ENCODE measurements at places on chromosomes 4 and X.
A peak's percentile ranks its signal among the peaks of the same experiment; 100 is the strongest.

DNA sequence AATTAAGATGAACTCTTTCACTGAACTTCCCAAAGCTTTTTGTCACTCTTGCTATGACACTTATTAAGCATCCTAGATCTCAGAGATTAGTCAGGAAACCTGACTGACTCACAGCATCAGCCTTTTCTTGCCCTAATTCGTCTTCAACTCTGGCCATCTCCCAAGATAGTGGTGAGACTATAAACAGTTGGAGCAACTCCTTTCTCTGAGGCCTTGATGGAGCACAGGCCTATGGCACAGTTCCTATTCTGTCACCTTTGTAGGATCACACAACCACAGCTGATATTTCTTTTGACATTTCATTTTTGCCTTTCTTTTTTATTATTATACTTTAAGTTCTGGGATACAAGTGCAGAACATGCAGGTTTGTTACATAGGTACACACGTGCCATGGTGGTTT, 217.6 kb downstream of the PRR32 start:
- DNase-seq: no peak

GRCh38 chrX:110359273-110359672, 625 bp downstream of the RTL9 start:
- DNase-seq: no peak

- no peak for DNase-seq
Measured at GRCh38 chr4:190014771-190015537, 12.1 kb downstream of the FRG2 start.

DNA sequence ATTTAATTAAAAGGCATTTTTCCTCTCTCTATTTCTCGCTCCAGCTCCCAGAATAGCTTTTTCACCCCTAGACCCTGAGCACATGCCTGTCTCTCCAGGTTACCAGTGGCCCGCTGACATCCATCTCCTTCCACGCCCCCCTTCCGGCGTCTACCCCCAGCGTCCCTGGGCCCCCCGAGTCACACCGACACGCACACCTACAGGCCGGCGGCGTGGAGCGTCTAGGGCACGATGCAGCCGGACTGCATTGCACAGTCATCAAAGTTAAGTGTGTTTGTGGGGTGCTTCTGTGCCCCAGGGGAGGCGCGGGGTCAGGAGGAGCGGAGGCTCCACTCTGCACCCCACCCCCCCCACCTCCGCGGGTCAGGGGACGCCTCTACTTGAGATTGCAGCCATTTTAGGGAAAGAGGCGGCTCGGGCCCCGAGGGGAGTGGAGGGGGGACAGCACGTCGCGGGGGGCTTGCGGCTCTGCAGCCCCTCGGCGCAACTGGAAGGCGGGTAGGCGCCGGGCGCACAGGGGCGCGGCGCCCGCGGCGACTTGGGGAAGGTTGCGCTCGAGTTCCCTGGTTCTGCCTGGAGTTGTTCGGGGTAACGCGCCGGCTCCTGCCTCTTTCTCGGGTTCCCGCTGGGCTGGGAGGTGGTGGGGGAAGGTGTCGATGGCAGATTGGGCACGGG, 112.7 kb downstream of the DHX15 start:
- DNase-seq: peak; percentile 34

- no peak for DNase-seq
Measured at GRCh38 chr4:36183232-36183631, 61.1 kb downstream of the ARAP2 start.

DNA sequence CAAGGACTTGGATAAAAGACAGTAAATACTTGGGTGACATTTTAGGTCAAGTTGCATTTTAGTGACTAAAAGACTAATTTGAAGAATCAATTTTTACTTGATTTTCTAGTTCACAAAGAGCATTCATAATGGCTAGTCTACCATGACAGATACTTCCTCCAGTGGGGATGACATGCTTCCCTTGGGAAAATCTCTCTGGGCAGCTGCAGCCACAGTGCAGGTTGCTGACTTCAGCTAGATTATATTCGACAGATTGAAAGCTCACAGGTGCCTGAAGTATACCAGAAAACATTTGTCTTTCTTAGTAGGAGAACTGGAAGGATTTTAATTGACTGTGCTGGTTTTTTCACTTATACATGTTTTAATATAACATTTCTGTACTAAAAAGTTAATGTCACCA, 209.6 kb upstream of the MAGEB2 start:
- no peak for DNase-seq

DNA sequence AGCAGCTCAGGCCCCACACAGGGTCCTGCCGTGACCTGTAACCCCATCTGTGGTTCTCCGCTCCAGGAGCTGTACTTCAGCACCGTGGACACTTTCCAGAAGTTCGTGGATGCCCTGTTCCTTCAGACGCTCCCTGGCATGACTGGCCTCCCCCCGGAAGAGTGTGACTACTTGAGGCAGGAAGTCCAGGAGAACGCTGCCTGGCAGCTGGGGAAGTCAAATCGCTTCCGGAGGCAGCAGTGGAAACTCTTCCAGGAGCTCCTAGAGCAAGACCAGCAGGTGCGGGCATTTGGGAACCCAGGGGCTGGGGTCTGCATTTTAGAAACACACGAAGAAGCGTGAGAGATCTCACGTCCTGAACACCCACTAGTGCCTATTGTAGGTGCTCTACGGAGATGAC, 72.5 kb downstream of the EVC start:
- DNase-seq: no peak

- DNase-seq: no peak
Measured at GRCh38 chr4:176478076-176478475, 158.3 kb downstream of the SPCS3 start.

- DNase-seq: no peak
Measured at GRCh38 chrX:45683914-45684313, 483.2 kb upstream of the DIPK2B start.

DNA sequence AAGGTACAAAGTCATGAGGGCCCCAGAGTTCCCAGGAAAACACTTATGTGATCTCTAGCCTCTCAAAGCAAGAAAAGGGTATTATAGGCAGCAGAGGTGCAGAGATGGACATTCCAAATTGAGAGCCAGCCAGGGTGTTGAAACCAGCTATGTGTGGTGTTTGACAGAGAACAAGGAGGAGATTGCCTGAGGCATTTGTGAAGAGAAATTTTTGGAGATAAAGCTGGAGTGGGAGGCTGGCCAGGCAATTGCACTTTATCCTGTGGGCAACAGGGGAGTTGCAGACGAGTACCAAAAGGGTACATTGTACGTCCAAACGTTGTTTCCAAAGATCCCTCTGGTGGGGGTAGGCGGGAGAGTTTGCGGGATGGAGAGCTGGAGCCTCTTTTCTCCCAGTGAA, 2.5 kb upstream of the GABRE start:
- no peak for DNase-seq

- DNase-seq: no peak
Measured at GRCh38 chr4:95984081-95984480, 144.2 kb downstream of the PDHA2 start.

DNA sequence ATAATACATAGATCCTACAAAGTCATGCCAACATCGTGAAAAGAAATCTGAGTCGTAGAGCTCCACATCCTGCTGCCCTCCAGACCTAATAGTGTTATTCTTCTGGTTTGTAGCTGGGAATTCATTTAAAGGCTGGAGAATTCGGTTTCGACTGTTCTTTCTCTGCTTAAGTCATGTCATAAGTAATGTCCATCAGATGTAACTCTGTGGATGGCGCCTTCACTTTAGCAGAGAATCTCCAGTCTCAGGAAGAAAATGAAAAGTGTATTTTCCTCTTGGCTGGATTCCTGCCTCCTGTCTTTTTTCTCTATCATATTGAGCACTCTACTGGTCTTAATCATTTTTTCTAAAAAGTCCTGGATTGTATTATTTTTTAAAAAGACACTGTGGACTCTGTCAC, 117.0 kb downstream of the PALLD start:
- DNase-seq: no peak

GRCh38 chr4:70239131-70239883, 3.1 kb upstream of the CSN3 start:
- DNase-seq: no peak

DNA sequence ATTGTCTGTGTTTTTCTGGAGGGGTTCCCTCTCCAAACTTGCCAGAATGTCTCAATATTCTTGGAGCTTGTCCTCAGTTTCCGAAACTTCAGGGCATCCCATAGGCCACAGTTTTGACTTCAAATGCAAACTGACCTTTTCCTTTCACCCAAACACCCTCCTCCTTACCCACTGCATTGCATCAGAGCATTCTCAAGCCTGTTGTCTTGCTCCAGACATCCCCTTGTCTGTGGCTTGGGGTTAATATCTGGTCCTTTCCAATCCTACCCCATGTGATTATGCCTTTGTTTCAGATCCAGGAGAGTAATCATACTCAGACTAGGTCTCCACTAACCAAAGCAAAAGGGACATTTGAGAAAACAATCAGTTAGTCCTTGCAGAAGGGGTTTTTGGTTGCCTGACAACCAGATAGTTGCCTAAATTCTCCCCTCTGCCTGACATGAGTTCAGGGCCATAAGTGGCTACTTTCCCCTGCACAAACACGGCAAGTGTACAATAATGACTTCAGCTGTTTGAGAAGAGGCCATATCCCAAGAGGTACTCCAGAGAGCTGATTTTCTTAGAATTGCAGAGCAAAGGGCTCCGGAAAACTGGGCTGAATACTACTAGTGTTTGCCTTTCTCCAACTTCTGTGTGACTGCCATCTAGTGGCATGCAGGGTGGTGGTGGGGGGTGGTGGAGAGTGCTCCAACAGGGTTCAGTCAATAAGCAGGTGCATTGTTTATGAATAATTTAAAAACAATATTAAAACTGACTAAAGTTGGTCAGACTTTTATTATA, 130.2 kb downstream of the CHRDL1 start:
- DNase-seq: no peak

DNA sequence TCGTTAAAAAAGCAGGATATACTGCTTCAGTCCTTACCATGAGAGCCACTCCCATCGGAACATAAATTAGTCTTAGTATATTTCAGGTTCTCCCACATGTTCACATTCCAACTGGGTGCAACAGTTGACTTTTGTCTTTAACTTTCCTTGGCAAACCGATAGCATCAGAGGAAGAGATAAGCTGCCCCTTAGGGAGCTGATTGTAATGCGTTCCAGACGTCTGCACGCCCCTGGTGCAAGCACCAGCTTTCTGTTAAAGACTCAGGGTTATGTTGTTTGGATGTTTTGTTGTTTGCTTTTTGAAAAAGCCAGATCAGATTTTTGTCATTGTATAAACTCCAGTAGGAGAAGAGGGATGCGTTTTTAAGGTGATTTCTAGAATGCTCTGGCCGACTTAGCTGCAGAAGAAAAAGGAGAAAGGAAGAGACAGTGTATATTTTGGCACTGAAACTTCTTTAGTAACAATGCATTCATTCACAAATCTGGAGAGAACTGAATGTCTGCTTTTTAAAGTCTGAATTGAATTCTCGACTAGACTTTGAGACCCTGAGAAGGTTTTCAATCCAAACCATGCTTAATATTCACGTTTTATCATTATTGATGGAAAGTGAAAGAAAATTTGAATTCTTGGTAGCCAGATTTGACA, 160.9 kb downstream of the CBR4 start:
- DNase-seq: no peak

- DNase-seq: no peak
Measured at GRCh38 chr4:145939856-145940255, 1.2 kb upstream of the ZNF827 start.

DNA sequence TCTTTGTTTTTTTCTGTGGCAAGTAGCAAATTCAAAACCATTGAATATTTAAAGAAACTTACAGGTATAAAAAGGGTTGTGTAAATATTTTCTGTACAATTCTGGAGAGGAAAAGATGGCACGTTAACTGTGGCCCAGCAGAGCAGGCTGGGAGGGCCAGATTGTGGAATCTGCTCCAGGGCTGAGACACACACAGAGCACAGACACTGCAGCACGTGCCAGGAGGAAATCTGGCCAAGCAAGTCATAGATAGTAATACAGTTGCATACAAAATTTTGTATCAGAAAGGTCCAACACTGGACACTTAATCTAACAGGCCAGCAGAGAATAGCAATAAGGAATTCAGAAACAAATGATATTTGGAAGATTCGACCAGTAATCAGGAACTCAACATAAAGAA, 763.7 kb downstream of the PDHA2 start:
- DNase-seq: no peak

GRCh38 chrX:123818243-123818642, 41.6 kb upstream of the XIAP start:
- DNase-seq: no peak

DNA sequence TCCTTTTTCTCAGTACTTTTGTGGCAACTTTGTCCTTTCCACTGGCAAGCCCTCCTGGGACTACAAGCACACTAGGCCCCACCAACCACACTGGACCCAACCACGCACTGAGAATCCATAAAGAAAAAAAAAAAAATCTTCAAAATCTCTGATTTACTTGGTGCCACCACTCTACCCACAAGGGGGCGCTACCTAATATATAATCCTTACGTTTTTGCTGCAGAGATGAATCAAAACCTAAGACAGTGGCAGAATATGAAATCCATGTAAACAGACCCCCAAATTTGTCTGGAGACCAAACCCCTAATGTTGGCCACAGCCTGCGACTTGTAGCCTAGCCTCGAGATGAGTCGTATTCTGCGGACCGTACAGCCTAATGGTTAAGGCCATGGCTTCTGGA, 63.5 kb upstream of the ARHGAP36 start:
- DNase-seq: no peak

- DNase-seq: no peak
Measured at GRCh38 chr4:58247792-58248191, 1137.6 kb upstream of the IGFBP7 start.

GRCh38 chr4:54277691-54278090, 48.6 kb downstream of the PDGFRA start:
- DNase-seq: no peak

GRCh38 chrX:13898083-13898482, 81.2 kb upstream of the GPM6B start:
- no peak for DNase-seq

GRCh38 chr4:162985131-162985530, 181.6 kb downstream of the NAF1 start:
- DNase-seq: no peak

DNA sequence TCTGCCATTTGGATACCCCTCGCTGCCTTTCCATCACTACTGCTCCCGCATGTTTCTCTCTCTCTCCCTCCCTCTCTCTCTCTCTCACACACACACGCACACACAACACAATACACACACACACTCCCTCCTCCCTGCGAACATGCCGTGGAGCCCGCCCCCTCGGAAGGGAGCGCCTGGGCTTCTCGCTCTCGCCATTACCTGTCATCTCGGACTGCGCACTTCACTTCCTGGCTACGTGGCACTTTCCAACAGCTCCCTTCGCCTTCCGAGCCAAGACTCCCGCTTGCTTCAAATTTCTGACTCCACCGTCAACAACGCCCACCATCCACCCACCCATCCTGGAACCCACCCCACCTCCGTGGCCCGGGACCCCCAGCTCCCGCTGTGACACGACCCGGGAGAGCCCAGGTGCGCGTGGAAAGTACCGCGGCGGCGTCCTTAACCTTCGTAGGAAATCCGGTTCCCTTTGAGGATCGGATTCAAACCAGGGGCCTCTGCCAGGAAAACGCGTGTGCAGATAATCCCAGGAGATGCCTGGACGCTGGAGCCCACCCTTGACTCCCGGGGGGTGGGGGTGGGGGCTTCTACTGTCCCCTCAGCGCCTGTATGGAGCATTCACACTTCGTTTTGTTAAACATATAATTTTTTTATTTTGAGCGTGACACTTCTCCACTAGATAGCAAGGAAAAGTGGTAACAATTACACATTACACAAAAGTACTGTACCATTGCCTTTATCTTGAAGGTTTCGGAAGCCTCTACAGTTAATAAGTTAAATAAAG, 12.5 kb downstream of the ARX start:
- DNase-seq: no peak

All from uterus (tissue), 4 donors.